ENCODE measurements at places on chromosomes 12 and 14. TPM values are rescaled to one million over a fixed set of nuclear protein-coding genes. Genes with fewer than 3 reads are reported as not detected.

Gene SLC25A47
- total RNA-seq: not detected

Gene PLBD1
- 0.25 TPM for total RNA-seq

Gene SERPINA10
- not detected for total RNA-seq

DNA sequence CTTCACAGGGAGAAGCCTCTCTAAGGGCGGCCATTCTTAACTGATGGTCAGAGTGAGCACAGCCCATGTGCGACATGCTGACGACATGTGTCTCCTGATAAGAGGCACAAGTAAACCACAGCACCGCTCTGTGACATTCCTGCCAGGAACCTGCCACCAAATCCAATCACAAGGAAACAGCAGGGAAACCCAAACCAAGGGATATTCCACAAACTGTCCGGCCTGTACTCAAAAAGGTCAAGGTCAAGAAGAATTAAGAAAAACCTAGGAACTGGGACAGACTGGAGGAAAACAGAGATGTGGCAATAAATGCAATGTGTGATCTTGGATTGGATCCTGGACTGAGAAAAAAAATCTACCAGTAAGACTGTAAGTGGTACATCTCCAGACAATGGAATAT lies 91.9 kb downstream of the SYNE3 start:
- peaks cover 25% of the 10 kb centered on the region for H3K36me3 ChIP-seq
- H3K27me3 ChIP-seq: no peaks in the 10 kb centered on the region
- no peak overlapping the region for H3K4me3 ChIP-seq

Gene SIX4
- total RNA-seq: not detected

GRCh38 chr14:83312511-83312910 lies 1778.9 kb upstream of the SEL1L start:
- no peak overlapping the region for H3K4me3 ChIP-seq
- no peak overlapping the region for H3K27ac ChIP-seq
- H3K4me1 ChIP-seq: no peaks in the 10 kb centered on the region
- no peaks in the 10 kb centered on the region for H3K27me3 ChIP-seq
- DNase-seq: no peak

Gene PRIMA1
- not detected for total RNA-seq

DNA sequence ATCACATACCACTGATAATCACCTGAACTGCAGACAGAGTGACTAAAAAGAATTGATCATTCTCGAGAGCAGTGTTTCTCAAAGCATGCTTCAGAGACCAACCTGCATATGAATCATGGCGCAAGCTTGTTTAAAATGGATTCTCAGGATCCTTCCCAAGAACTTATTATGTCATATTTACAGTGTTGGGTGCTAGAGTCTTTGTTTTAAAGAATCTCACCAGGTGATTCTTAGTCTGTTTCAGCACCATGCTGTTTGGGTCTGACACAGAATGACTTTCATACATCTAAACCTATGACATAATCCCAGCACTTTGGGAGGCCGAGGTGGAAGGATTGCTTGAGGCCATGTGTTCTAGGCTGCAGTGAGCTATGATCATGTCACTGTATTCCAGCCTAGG lies 31.3 kb upstream of the SSPN start:
- H3K27ac ChIP-seq: no peak overlapping the region
- DNase-seq: no peak
- no peaks in the 10 kb centered on the region for H3K36me3 ChIP-seq
- H3K4me1 ChIP-seq: no peaks in the 10 kb centered on the region
